Neuronal stem cell (in vitro differentiated cells): ENCODE measurements at places on chromosomes 7 and 10.

DNA sequence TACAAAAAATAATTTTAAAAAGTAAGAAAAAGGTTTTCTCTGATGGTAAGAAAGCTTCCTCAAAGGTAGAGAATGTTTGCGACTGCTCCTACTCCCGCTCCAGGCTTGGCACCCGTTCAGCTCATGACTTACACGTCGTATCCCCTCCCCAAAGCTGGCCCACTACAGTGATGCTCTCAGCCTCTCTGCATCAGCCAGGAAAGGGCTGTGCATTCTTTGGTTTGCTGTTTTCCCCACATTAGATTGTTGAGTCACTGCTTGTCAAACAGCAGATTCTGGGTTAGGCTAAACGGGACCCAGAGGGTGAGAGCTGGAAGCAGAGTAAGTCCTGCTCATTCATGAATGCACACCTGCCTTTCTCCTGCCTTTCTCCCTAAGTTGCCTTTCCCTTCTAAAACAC, 54.7 kb upstream of the NMT2 start:
- peaks cover 28% of the 10 kb centered on the region for H3K36me3 ChIP-seq
- no peaks in the 10 kb centered on the region for H3K27me3 ChIP-seq
- no peaks in the 10 kb centered on the region for H3K4me1 ChIP-seq
- no peak overlapping the region for H3K4me3 ChIP-seq
- no peak for DNase-seq
- H3K27ac ChIP-seq, result no peak overlapping the region

DNA sequence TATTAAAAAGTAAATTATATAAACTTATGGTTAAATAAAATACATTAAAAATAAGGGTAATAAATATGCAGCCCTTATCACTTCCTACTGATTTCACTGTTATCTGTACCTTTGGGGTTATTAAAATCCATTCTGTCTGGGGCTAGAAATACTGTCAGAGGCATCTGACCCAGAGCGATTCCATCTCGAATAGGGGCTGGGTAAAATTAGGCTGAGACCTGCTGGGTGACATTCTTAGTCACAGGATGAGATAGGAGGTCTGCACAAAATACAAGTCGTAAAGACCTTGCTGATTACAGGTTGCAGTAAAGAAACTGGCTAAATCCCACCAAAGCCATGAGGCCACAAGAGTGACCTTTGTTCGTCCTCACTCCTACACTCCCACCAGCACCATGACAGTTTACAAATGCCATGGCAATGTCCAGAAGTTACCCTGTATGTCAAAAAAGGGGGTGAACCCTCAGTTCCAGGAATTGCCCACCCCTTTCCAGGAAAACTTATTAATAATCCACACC, 77.6 kb downstream of the COBL start:
- DNase-seq, result no peak
- H3K4me1 ChIP-seq, result peaks cover 9% of the 10 kb centered on the region
- no peaks in the 10 kb centered on the region for H3K27me3 ChIP-seq
- H3K4me3 ChIP-seq, result no peak overlapping the region
- H3K27ac ChIP-seq, result no peak overlapping the region

DNA sequence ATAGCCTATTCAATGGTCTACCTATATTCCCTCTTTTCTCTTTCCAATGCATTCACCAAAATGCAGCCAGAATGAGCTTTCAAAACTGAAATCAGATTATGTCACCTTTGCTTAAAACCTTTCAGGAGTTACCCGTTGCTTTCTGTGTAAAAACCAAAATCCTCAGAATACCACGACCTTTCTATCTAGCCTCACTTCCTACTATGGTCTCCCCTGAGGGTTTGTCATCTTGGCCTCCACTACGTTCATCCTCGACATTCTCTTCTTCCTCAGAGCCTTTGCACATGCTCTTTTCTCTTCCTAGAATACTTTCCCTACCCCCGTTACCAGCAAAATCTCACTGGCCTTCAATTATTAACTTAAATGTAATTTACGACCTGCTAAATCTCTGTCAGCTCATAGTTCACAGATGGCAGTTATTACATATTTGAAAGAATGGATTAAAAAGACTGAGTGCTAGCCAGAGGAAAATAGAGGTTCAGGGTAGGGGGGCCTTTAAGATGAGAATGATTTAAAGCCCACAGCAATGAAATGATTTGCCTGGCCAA, 380.8 kb upstream of the C7orf33 start:
- H3K4me1 ChIP-seq, result no peaks in the 10 kb centered on the region
- no peak overlapping the region for H3K27ac ChIP-seq
- no peak for DNase-seq
- no peak overlapping the region for H3K4me3 ChIP-seq

DNA sequence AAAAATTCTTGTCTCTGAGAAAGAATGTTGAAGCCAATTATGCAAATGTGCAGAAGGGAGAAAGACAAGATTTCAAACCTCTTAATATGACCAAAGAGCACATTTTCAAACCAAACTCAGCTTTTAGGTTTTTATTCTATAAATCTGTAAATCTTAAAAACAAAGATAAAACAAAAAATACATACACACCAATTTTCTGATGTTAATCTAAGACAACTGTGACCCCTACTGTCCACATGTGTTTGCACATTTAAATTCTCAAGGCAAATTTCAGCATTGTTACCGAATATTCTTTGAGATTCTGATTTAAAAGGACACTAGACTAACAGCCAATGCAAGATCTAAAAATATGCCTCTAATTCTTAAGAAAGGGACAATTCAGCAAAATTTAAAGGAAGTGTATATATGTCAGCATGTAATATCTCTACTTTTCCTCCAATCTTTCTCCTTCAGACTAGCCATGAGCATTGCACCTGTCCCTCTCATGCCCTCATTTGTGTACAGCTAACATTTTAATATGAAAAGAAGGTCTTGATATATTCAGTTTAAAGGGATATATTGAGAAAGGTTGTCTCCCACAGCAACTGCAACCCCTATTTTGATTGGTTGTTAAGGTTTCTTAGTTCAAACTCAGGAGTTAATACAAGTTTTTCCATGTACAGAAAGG, 417.9 kb downstream of the IPMK start:
- no peaks in the 10 kb centered on the region for H3K36me3 ChIP-seq
- H3K27me3 ChIP-seq, result no peaks in the 10 kb centered on the region
- no peak overlapping the region for H3K27ac ChIP-seq
- peaks cover 2% of the 10 kb centered on the region for H3K4me1 ChIP-seq
- H3K4me3 ChIP-seq, result no peak overlapping the region
- no peak for DNase-seq

DNA sequence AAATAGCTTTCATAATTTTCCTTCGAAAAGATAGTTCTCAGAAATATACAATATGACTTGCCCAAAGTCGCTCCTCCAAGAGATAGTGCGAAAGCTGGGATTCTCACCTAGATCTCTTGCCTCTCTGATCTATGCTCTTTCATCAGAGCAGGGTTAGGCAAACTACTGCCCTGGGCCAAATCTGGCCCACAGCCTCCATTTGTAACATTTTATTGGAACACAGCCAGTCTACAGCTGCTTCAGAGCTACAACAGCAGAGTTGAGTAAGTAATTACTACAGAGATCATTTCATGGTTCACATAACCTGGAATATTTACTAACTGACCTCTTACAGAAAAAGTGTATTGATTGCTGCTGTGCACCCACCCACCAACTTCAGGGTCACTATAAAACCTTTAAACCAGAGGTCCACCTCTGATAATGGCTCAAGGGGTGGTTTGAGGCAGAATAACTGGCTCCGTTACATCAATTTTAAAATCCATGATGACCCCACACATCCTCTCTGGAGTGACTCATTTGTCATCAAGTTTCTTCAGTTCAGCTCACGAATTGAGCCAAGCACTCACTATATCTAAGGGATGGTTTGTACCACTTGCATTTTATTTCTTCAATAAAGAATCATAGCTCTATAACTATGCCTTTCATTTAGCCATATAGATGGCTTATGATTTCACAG, 1019.0 kb downstream of the XPNPEP1 start:
- H3K36me3 ChIP-seq, result no peaks in the 10 kb centered on the region
- peaks cover 2% of the 10 kb centered on the region for H3K4me1 ChIP-seq
- DNase-seq, result no peak
- no peaks in the 10 kb centered on the region for H3K27me3 ChIP-seq

DNA sequence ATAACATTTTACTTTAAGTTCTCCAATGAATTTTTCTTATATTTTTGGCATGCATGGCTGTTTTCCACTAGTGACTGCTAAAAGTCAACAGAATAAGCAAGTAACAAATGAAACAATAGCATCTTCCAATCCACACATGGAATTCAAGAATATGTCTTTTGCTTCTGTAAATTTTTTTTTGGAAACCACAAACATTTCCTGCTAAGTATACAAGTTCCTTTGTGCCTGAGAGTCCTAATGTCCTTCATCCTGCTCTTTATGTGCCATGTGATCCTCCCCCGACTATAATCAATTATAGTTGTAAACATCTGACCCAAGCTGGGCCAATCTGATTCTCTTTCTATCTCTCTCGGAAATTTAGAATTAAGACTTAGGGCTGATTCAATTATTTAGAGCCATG, 61.2 kb downstream of the PPP1R3C start:
- no peak for DNase-seq
- H3K36me3 ChIP-seq, result no peaks in the 10 kb centered on the region
- no peaks in the 10 kb centered on the region for H3K4me1 ChIP-seq

GRCh38 chr7:132398253-132398925, 177.9 kb downstream of the PLXNA4 start:
- no peak overlapping the region for H3K27ac ChIP-seq
- H3K27me3 ChIP-seq, result peaks cover 3% of the 10 kb centered on the region
- no peak for DNase-seq
- H3K4me3 ChIP-seq, result no peak overlapping the region
- no peaks in the 10 kb centered on the region for H3K36me3 ChIP-seq

DNA sequence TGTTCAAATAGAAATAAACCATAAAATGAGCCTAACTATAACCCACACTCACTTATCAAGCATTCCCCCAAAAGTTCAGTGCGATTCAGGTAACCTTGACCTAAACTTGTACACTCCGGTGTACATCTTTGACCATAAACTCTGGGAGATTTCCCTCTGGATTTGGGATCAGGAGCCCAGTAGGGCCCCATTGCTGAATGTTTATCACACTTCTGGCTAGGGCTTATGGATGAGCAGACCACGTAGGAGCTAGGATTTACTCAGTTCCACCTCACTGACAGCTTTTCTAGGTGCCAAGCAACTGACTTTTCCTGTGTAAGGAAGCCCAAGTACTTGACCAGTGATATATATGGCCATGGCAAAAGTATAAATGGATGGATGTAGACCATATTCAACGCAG, 113.7 kb downstream of the SVOPL start:
- no peak overlapping the region for H3K27ac ChIP-seq
- peaks cover 66% of the 10 kb centered on the region for H3K36me3 ChIP-seq

- H3K36me3 ChIP-seq, result no peaks in the 10 kb centered on the region
- H3K4me1 ChIP-seq, result no peaks in the 10 kb centered on the region
- no peak overlapping the region for H3K4me3 ChIP-seq
- H3K27me3 ChIP-seq, result no peaks in the 10 kb centered on the region
- no peak overlapping the region for H3K27ac ChIP-seq
- DNase-seq, result no peak
Observed at GRCh38 chr7:43278088-43278644, 165.7 kb downstream of the HECW1 start.

- peaks cover 3% of the 10 kb centered on the region for H3K36me3 ChIP-seq
- no peak overlapping the region for H3K27ac ChIP-seq
- H3K4me1 ChIP-seq, result no peaks in the 10 kb centered on the region
Observed at GRCh38 chr10:74314166-74314565, 163.1 kb downstream of the ADK start.

DNA sequence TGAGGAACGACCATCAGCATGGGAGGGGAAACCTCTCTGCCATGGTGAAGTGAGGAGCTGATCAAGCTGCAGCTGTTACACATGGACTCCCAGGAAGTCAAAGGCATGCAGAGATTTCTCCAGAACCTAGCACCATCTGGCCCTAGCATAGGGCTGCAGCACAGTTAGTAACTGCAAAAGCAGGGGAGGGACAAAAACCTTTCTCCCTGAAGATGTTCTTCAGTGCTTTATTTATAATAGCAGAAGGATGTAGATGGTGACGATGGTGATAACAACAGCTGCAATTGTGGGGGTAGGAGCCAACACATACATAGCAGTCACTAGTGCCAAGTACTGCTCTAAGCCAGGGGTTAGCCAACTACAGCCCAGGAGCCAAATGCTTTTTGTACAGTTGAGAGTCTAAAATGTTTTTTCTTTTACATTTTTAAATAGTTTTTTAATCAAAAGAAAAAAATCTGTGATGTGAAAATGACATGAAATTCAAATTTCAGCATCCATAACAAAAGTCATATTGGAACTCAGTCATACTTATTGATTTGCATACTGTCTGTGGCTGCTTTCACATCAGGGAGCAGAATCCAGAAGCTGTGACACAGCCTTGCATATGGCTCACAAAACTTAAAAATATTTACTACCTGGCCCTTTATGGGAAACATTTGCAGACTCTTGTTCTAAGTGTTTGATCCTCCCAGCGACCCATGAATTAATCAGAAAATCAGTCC, 299.5 kb downstream of the ELMO1 start:
- H3K27me3 ChIP-seq, result no peaks in the 10 kb centered on the region
- H3K4me1 ChIP-seq, result no peaks in the 10 kb centered on the region
- DNase-seq, result no peak
- no peak overlapping the region for H3K27ac ChIP-seq
- H3K4me3 ChIP-seq, result no peak overlapping the region

- no peaks in the 10 kb centered on the region for H3K36me3 ChIP-seq
- peaks cover 10% of the 10 kb centered on the region for H3K4me1 ChIP-seq
- H3K27me3 ChIP-seq, result no peaks in the 10 kb centered on the region
- H3K4me3 ChIP-seq, result no peak overlapping the region
- DNase-seq, result no peak
- no peak overlapping the region for H3K27ac ChIP-seq
Observed at GRCh38 chr7:36348256-36348655, 41.4 kb upstream of the ANLN start.

DNA sequence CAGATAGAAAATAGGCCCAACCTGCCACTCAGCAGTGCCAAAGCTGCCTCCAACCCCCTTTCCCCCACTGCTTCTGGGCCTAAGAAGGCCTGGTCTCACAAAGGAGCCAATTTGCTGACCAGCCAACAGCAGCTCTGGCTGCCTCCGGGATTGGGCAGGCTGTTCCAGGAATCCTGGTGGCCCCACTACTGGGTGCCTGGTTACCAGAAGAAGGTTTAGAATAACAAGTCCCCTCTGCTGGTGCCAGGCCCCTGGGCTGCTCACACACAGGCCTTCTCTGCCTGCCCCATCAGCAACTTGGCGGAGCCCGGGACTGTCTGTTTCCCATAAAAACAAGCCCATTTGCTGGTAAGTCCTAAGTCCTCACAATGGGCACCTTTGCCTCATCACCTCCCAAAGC, 1.2 kb downstream of the PHKG1 start:
- peaks cover 4% of the 10 kb centered on the region for H3K36me3 ChIP-seq
- no peak overlapping the region for H3K4me3 ChIP-seq
- H3K27ac ChIP-seq, result no peak overlapping the region
- no peaks in the 10 kb centered on the region for H3K4me1 ChIP-seq
- no peak for DNase-seq

- peaks cover 13% of the 10 kb centered on the region for H3K36me3 ChIP-seq
- H3K4me3 ChIP-seq, result peak overlapping the region; percentile 99
- H3K27me3 ChIP-seq, result no peaks in the 10 kb centered on the region
- H3K27ac ChIP-seq, result no peak overlapping the region
- H3K4me1 ChIP-seq, result peaks cover 3% of the 10 kb centered on the region
Observed at GRCh38 chr10:27157150-27157549, 2.0 kb downstream of the MASTL start.
